ENCODE measurements at places on chromosomes 1 and 21. TPM values are rescaled to one million over a fixed set of nuclear protein-coding genes. Genes with fewer than 3 reads are reported as not detected.
A peak's percentile ranks its signal among the peaks of the same experiment; 100 is the strongest.

NTMT2 gene
- total RNA-seq, result not detected

DNA sequence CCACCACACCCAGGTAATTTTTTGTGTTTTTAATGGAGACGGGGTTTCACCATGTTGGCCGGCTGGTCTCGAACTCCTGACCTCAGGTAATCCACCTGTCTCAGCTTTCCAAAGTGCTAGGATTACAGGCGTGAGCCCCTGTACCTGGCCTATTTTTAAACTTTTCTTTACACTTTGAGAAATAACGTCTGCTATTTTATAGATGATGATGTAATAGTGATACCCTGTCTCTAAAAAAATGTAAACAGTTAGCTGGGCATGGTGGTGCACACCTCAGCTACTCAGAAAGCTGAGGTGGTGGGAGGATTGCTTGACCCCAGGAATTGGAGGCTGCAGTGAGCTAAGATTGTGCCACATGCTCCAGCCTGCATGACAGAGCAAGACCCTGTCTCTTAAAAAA lies 47.9 kb downstream of the RALGPS2 start:
- H3K4me3 ChIP-seq, result no peak overlapping the region
- H3K36me3 ChIP-seq, result no peaks in the 10 kb centered on the region
- no peaks in the 10 kb centered on the region for H3K27me3 ChIP-seq

- no peak overlapping the region for H3K4me3 ChIP-seq
- H3K4me1 ChIP-seq, result peaks cover 20% of the 10 kb centered on the region
- H3K27me3 ChIP-seq, result no peaks in the 10 kb centered on the region
- no peak overlapping the region for H3K27ac ChIP-seq
These were observed 106.6 kb upstream of the RAB4A start for GRCh38 chr1:229164348-229164747.

OLIG2 gene
- not detected for total RNA-seq

DNA sequence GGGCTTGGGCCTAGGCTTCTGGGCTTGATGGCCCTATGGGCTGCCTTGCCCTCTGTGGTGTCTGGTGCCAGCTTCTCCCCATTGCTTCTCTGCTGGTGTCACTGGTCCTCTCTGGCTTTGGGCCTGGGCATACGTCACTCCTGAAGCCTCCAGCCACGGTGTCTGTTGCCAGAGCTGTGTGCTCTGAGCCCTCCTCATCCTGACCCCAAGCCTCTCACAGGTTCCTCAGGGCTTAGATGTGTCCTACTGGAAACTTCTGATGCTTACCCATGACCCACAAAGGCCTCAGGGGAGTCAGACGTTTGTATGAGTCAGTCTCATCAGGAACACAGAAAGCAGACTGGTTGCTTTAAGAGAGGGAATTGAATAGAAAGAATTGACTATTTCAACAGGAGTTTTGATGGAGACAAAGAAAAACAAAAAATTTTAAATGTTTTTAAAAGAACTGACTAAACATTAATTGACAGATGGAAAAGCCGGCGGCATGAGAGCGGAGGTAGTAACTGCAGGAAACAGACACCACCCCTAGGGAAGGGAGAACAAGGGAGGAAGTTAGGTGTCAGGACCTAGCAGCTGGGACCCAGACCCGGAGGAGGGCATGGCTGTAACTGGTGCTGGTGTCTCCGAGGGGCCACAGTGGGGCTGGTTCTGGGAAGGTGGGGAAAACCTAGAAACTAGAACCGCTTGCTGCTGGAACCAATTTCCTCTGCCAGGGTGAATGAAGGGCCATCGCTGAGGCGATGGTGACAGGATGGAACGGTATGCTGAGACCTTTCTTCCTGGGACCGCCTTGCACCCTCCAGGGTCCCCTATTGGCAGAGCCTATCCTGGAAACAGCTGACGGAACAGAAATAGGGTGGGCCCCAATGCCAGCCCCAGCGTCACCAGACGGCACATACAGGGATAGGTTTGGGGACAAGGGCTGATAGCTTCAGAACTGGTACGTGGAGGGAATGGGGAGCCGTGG lies 40.0 kb upstream of the CITED4 start:
- DNase-seq, result no peak
- no peak overlapping the region for H3K4me3 ChIP-seq
- no peaks in the 10 kb centered on the region for H3K4me1 ChIP-seq
- H3K27ac ChIP-seq, result no peak overlapping the region
- H3K36me3 ChIP-seq, result no peaks in the 10 kb centered on the region

DNA sequence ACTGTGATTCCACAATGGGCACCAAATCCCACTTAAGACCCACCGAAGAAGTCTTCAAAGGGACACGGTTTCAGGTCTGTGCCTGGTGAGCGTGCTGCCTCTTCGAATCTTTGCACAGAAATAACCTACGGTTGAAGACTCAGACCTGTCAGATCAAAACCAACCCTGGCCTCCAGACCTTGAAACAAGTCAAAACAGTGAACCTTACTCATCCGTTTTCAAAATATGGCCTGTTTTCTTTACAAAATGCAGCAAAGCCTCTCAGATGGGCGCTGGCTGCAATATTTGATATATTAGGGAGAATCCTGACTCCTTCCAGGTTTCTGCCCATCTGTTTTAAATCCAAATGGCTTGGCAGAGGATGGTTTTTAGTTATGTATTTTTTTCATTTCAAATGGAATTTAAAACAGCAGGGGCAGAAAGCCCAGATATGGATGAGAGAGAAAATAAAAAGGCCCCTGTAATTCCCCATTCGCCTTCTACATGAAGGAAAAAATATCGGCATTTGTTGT lies 14.0 kb downstream of the JUN start:
- H3K27ac ChIP-seq, result no peak overlapping the region
- no peak for DNase-seq
- H3K36me3 ChIP-seq, result no peaks in the 10 kb centered on the region
- peaks cover 22% of the 10 kb centered on the region for H3K4me1 ChIP-seq
- no peaks in the 10 kb centered on the region for H3K27me3 ChIP-seq

HSD3B1 gene
- not detected for total RNA-seq

CFAP107 gene
- total RNA-seq, result not detected

OLIG1 gene
- total RNA-seq, result not detected

- H3K36me3 ChIP-seq, result no peaks in the 10 kb centered on the region
- DNase-seq, result no peak
- H3K27ac ChIP-seq, result peak overlapping the region; percentile 29
- no peak overlapping the region for H3K4me3 ChIP-seq
- peaks cover 8% of the 10 kb centered on the region for H3K4me1 ChIP-seq
These were observed 65.4 kb downstream of the RPE65 start for GRCh38 chr1:68384321-68384813.

TBX15 gene
- total RNA-seq, result 0.42 TPM

DNA sequence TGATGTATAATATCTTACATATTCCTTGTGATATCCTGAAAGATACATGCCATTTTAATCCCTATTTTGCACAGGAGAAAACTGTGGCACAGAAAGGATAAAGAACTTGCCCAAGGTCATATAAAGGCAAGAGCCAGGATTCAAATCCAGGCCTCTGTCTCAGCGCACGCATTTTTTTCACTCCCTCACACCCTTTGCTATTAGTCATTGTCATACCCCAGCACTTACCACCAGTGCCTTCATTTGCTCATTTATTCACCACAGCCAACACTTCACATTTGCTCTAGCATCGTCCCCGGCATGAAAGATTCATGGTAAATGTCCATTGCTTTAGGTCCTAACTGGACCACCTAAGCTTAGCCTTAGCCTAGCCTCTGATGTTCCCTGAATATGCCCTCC lies 14.2 kb downstream of the ALX3 start:
- no peak for DNase-seq
- peak overlapping the region; percentile 71 for H3K27ac ChIP-seq
- H3K36me3 ChIP-seq, result peaks cover 97% of the 10 kb centered on the region
- H3K4me1 ChIP-seq, result peaks cover 8% of the 10 kb centered on the region
- no peaks in the 10 kb centered on the region for H3K27me3 ChIP-seq

- H3K36me3 ChIP-seq, result peaks cover 47% of the 10 kb centered on the region
- peaks cover 44% of the 10 kb centered on the region for H3K4me1 ChIP-seq
- DNase-seq, result no peak
- no peaks in the 10 kb centered on the region for H3K27me3 ChIP-seq
These were observed 9.9 kb downstream of the HCRTR1 start for GRCh38 chr1:31627301-31627929.

DNA sequence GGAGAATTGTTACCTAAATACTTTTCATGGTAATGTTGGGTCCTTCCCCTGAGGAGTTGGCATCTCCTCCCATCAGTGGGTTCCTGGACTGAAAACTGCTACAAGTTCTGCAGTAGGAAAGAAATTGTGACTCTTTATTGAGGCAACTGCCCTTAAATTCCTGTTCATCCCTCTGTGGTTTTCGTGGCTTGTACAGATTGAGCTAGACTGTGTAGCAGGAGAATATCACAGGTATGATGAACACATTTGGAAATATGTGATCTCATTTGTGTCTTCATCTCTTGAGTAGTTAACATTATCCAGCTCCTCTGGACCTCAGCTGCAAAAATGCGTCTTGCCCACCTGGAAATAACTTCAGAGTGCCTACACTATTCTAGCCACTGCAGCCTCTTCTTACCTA lies 390.6 kb downstream of the PTPRC start:
- H3K27ac ChIP-seq, result no peak overlapping the region
- no peak for DNase-seq
- no peaks in the 10 kb centered on the region for H3K36me3 ChIP-seq
- H3K4me1 ChIP-seq, result no peaks in the 10 kb centered on the region
- H3K27me3 ChIP-seq, result no peaks in the 10 kb centered on the region

GRCh38 chr1:30403726-30404125 lies 319.7 kb downstream of the MATN1 start:
- no peaks in the 10 kb centered on the region for H3K4me1 ChIP-seq
- no peaks in the 10 kb centered on the region for H3K27me3 ChIP-seq
- no peaks in the 10 kb centered on the region for H3K36me3 ChIP-seq
- no peak overlapping the region for H3K27ac ChIP-seq
- no peak for DNase-seq

MLLT11 gene
- 0.78 TPM for total RNA-seq

GRCh38 chr21:35748678-35749314 lies 311.5 kb downstream of the SETD4 start:
- H3K27ac ChIP-seq, result no peak overlapping the region
- no peak for DNase-seq
- no peaks in the 10 kb centered on the region for H3K4me1 ChIP-seq
- H3K4me3 ChIP-seq, result no peak overlapping the region
- no peaks in the 10 kb centered on the region for H3K36me3 ChIP-seq

NPHS2 gene
- total RNA-seq, result not detected

DNA sequence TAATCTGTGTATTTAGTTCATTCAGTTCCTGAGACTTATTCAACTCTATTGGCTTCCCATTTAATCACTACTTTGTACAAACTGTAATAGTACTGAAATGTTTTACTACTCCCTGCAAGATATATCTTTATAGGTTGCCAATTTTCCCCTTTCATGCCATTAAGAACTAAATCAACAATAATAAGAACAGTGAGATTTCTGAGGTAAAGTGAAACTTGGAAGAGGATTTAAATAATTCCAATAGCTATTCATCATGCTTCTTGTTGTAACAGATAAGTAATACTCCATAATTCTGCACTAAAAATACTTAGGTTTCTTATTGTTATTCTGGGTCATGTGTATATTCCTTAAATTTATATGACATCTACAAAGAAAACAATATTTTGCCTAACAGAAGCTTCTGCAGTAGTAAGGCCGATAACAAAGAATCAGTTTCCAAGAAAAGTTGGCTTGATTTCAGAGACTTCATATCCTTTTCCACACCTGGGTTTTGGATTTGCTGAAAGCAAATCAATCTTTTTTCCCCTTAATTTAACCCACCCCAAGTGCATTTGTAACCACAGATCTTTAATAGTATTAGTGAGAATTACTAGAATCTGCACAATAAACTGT lies 258.3 kb downstream of the FAF1 start:
- DNase-seq, result no peak
- no peaks in the 10 kb centered on the region for H3K27me3 ChIP-seq
- no peaks in the 10 kb centered on the region for H3K4me1 ChIP-seq
- no peak overlapping the region for H3K4me3 ChIP-seq
- no peak overlapping the region for H3K27ac ChIP-seq

LCE1E gene
- not detected for total RNA-seq

DNA sequence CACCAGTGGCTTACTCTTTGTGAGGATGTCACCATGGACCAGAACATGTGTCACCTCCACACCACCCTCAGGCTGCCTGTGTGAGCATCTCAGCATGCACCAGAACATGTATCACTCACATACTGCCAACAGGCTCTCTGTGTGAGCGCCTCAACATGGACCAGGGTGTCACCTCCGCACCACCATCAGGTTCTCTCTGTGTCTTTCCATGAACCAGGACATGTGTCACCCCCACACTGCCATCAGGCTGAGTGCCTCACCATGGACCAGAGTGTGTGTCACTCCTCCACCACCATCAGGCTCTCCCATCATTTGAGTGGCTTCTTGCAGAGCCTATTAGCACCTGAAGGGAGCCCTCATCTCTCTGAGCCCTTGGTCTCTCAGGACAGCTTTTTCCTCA lies 125.2 kb downstream of the ZNF648 start:
- H3K27ac ChIP-seq, result no peak overlapping the region
- no peak for DNase-seq
- no peaks in the 10 kb centered on the region for H3K4me1 ChIP-seq
- H3K4me3 ChIP-seq, result no peak overlapping the region
- H3K36me3 ChIP-seq, result no peaks in the 10 kb centered on the region
- no peaks in the 10 kb centered on the region for H3K27me3 ChIP-seq

Measured in esophagus muscularis mucosa (tissue), 4 donors.